ENCODE measurements at places on chromosomes 6 and 20.

- DNase-seq = peak; percentile 23
Measured at GRCh38 chr20:45969712-45970634, 2.0 kb downstream of the ZNF335 start.

DNA sequence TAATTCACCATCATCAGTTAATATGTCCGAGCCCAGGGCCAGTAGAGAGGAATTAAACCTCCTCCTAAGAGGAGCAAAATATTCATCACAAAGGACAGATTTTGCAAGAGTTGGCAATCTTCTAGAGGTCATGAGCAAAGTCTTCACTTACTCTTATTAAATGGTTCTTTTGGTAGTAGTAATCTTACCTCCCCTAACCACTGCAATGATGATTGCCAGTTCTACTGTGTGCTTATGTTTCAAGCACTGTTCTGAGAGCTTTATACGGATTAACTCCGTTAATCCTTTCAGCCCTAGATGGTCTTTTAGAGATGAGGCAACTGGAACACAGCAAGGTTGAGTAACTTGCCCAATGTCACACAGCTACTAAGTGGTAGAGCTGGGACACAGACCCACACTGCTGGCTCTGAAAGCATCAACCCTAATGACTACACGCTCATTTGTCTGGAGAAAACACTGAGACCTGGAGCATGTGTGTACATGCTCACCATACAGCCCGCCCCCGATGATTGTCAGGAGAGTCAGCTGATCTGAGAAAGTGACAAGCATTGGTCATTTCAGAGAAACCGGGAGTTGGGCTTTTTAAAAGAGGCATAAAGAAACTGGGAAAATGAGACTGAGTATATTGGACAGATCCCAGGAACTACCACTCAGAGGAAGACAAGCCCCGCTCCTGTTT is 276.0 kb downstream of the NRN1 start:
- DNase-seq = peak; percentile 18

GRCh38 chr20:47699818-47700217 is 85.5 kb downstream of the SULF2 start:
- DNase-seq = no peak

DNA sequence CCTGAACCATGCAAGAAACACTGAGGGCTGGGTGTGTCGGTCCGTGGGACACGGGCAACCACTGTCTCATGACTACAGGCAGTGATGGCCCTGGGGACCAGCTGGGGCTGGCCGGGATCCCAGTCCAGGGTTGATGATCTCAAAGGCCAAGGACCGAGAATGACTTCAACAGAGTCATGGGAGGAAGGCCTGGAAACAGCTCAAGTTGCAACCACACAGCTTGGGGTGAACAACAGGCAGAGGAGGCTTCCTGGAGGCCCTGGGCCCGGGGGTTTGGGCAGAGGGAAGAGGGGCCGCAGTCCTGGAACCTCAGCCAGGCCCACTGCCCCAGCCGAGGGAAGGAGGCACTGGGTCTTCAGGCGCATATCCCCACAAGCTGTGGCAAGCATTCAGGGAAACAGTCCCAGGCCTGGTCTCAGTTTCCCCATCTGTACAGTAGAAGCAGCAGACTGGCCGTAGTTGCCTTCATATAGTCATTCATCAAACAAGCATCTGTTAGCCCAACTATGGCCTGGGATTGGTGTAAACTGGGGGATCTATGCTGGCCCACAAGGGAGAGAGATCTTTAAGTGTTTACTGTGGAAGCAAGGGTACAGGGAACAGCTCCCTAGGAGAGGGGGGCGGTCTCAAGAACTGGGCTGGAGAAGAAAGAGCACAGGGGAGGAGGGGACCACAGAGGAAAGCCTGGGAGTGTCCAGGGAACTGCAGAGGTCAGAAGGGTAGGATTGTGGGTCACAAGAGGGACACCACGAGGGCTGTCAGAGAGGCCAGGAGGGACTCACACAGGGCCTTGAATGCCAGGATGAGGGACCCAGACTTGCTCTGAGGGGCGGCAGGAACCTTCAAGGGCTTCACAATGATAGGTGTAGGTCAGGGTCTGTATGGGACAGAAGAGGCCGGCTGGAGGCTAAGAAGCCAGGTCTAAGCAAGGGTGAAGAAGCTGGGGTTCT is 2.1 kb downstream of the MYL9 start:
- DNase-seq = no peak

- no peak for DNase-seq
Measured at GRCh38 chr6:29917857-29918256, 24.5 kb upstream of the HLA-A start.

GRCh38 chr20:62504323-62504722 is 28.5 kb upstream of the GATA5 start:
- DNase-seq = no peak

DNA sequence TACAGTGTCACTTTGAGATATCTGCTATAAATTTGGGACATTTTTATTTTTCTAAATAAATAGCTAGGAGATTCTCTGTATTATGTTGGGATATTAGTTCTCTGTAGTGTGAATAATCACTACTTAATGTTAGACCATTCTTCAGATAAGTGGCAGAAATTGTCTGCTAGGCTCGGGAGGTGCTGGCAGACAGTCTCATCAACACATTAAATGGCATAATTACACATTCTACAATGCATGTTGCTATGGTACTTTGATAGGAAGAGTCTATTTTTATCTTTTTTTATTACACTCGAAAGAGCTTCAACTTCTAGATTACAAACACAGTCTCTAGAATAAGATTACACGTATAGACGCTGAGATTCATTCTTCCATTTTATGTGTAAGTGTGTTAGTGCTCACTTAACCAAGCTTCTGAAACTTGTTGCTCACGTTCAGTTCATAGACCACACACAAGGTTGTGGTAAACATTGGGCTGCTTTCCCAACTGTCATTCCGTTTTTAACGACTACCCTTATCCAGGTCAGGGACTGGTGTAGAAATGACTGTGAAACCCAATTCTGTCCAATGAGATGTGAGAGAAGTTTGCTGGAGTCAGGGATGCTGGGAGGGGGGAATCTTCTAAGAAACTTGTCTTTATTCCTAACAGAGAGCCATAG is 78.6 kb downstream of the TPBG start:
- DNase-seq = no peak

- no peak for DNase-seq
Measured at GRCh38 chr6:11876934-11877433, 98.4 kb upstream of the ADTRP start.

DNA sequence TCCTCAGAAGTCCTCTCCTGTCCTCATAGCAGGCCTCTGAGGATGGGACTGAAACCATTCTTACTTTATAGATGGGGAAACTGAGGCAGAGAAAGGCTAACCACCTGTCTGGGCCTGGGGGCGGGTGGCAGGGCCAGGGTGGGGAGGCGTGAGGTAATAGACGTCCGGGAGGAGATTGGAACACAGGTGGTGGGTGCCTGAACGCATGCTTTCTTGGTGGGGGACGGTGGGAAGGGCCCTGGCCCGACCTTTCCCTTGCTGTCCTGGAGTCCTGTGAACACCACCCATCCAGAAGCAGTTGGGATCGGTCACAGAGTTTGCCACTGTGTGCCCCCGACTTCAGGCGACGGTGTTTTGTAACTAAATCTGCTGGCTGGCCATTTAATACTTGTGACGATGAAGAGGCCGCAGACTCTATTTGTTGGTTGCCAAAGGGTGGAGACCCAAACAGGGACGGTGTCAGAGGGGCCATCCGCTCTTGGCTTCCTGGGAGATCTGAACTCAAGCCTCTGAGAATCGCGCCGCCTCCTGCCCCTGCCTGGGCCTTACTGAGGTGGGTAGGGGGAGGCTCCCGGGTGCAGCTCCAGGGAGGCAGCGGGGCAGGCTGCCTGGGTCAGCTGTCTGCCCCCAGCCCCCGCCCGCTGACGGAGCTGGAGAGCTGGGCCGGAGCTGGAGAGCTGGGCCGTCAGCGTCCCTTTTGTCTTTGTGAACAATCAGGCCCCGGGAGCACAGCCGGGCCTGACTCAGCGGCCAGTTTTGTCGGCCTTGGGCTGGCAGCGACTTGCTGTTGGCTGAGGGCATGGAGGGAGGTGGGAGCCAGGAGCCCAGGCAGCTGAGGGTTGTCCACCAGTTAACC is 4.1 kb downstream of the RBM38 start:
- no peak for DNase-seq

GRCh38 chr20:26209171-26209941 is 512.7 kb upstream of the ZNF337 start:
- no peak for DNase-seq

DNA sequence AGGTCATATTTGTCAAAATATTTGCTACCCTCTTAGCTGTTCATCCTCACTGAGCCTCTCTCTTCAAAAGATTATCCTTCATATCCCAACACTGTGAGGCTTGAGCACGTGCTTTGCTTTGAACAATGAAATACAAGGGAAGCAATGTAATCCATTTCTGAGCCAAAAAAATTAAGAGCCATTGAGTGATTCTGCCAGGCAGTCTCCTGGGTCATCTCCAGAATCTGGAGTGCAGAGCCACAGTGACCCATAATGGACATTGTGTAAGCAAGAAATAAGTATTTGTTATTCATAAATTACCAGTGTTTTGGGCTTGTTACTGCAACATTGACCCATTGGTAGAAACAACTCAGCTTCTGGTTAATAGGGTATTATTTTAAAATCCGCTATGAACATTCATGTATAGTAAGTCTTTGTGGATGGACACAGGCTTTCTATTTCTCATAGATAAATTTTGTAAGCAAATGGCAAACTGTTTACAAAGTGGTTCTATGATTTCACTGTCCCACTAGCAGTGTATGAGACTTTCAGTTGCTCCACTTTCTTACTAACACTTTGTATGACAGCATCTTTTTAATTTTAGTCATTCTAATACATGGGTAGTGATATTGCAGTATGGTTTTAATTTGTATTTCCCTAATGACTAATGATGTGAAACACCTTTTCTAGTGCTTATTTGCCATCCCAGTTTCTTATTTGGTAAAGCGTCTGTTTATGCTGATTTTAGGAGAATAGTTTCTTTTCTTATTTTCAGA is 358.2 kb downstream of the PLCB1 start:
- DNase-seq = no peak

DNA sequence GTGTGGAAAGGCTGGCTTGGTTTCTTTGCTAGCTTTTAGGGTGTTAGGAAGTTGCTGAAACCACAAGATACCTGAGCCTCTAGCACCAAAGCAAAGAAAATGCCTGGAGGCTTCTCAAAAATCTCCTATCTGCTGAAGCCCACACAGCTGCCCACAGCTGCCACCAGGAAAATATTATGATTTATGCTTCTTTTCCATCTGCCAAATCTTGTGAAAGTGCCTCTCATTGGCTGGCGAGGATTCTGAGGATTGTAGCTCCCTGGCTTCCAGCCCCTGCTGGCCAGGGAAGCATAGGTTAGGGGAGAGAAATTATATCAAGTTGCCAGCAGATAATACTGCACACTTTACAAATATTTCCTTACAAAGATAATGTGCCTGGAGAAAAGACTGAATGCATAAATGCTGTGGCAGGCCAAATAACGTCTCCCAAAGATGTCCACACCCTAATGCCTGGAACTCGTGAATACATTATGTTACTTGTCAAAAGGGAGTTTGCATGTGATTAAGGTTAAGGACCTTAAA is 98.4 kb downstream of the MRPL14 start:
- no peak for DNase-seq

- DNase-seq = no peak
Measured at GRCh38 chr20:6401893-6402557, 279.2 kb upstream of the FERMT1 start.

GRCh38 chr6:93584300-93584699 is 164.9 kb upstream of the EPHA7 start:
- DNase-seq = no peak

- no peak for DNase-seq
Measured at GRCh38 chr6:47149066-47149465, 106.9 kb upstream of the ADGRF1 start.

- DNase-seq = peak; percentile 97
Measured at GRCh38 chr6:16982807-16983206, 119.0 kb upstream of the STMND1 start.

- DNase-seq = no peak
Measured at GRCh38 chr6:138814179-138814834, 18.4 kb downstream of the ECT2L start.

DNA sequence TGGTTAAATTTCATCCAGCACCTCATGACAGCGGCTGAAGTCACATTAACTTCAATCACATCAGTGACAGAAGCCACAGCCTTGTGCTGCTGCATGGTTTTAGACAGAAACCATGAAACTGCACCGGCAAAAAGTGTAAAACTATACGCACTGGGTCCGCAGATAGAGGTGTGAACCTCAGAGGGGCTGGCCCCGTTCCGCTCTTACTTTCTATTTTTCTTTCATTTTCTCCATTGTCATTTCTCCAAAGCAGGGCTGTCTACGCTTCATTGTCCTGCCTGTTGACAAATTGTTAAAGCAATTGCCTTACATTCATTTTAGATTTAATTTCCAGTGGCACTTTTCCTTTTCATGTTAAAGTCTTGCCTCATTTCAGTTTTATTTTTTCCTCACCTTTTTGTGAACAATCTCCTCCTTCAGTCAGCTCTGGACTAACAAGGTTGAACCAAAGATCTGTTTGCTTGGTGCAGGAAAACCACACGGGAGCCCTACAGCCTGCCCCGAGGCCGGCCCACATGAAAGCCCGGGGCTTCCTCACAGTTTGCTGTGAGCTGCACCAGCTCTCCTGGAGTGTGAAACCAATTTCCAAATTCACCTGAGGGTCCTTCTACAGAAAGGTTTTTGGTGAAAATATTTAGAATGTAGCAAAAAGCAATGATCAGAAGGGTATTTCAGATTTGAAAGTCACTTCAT is 63.7 kb downstream of the PRR18 start:
- DNase-seq = no peak

GRCh38 chr6:8182902-8183665 is 80.7 kb upstream of the EEF1E1 start:
- no peak for DNase-seq

DNA sequence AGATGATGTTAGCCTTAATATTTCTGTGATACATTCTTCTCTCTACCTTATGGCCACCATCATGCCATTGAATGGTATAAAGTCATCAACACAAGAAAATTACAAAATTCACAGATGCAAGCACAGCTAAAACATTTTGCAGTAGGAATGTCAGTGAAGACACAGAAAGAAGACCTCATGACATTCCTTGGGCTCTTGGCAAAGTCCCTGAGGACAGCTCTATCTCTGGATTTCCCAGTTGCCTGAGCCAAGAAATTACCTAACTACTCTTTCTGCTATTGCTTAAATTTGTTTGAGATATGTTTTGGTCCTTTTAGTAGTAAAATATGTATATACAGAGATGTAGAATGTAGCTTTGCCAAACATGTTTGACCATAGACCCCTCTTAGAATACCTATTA is 201.0 kb upstream of the STXBP5 start:
- DNase-seq = no peak

DNA sequence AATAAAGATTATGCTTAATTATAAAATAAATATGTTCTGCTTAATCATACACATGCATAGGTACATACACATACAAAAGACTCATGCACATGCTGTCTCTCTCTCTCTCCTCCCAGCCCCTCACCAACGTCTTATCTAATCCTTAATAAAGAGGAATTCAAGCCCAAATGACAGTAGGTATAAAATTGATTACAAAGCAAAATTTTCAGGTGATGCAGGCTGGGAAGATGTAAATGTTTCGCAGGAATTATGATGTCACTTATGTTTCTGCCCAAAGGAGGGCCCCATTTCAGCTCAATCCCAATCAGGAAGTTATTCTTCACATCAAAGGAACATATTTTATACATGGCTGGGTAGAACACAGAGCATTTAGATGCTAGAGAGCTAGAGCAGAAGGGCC is 284.6 kb upstream of the ID4 start:
- no peak for DNase-seq

- no peak for DNase-seq
Measured at GRCh38 chr6:70413992-70414494, 735 bp downstream of the FAM135A start.

Data from fibroblast of skin of left quadriceps (primary cell).